ENCODE measurements at places on chromosomes 3 and 15.

GRCh38 chr3:45554006-45554666 lies 40.4 kb upstream of the LIMD1 start:
- DNase-seq, result no peak

DNA sequence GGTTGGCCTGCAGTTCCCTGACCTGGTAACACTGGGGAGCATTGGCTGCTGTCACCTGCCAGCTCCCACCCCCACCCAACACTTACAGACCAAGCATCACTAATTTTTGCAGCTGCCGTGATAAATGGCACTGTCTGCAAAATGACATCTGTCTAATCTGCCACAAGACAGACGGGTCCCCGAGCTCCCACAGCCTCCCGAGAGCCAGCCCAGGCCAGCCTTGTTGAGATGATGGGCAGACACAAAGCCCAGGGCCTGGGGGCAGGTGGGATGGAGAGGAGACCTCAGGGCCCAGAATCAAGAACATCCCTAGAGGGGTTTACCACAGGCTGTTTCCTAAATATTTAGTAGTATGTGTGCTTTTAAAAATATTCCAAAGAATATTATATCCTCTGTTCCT lies 203.4 kb downstream of the TBC1D2B start:
- no peak for DNase-seq

- no peak for DNase-seq
Observed at GRCh38 chr15:73196113-73196512, 143.8 kb downstream of the NEO1 start.

DNA sequence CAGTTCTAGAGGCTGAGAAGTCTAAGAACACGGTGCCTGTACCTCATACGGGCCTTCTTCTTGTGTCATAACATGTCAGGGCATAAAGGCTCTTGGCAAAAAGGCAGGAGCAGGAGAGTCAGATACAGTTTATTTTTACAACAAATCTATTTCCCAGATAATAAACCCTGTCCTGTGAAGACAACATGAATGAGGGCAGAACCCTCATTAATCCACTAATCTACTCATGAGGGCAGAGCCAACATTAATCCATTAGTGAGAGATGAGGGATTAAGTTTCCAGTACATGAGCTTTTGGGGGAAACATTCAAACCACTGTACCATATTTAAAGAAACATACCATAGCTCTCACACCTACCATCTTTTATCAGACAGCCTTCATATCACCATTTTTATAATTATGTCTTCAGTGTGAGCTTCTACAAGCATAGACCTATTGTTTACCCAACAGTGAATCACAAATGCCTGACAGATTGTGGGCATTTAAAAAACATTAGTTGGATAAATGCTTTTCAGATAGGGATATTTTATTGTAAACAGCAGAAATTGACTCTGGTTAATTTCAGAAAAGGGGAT lies 645.8 kb downstream of the GRM7 start:
- no peak for DNase-seq

DNA sequence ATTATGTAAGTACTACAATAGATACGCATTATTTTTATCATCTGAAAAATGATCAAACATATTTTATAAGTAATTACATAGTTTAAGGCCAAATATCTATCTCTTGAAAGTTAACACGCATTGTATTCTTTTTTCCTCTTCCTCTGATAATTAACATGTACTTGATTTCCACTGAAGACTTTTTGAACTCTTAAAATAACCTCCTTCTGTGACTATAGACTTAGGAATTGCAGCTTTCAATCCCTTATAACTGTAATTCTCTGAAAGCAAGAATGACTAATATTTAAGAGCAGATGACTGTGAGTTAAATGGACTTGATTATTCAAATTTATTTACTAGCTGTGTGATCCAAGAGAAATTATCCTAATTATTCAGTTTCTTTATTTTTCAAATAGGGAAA lies 730.6 kb upstream of the NECTIN3 start:
- no peak for DNase-seq

DNA sequence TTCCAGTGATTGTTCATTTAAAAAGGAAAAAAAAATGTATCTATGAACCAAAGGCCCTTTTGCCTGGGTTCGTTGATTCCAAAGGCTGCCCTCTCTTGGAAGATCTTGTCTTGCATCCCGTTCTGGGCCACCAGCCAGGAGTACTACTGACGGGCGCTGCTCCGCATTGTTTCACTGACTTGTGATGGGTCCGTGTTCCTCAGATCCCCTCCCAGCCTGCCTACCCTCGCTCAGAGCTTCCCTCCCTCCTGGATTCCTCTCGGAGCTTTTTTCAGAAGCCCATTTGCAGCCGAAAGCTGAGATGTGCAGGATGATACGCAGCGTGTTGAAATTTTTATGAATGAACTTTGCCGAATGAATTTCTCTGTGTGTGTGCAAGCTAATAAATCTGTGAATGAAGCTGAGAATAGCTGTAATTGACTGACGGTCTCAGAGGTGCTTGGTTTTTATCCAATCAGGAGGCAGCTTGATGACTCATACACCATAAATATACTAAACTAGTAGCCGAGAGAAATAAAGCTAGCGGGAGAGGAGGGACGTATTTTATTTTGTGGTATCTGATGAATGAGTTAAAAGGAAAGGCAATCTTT lies at the start of gene SHC4:
Gene SHC4, minus strand, starts transcription at position 396 of the 590 bp plus-strand sequence. CDS start 904 bp downstream, outside the sequence.
- DNase-seq, result no peak

GRCh38 chr15:78339559-78339958 lies 594 bp upstream of the CRABP1 start:
- no peak for DNase-seq

DNA sequence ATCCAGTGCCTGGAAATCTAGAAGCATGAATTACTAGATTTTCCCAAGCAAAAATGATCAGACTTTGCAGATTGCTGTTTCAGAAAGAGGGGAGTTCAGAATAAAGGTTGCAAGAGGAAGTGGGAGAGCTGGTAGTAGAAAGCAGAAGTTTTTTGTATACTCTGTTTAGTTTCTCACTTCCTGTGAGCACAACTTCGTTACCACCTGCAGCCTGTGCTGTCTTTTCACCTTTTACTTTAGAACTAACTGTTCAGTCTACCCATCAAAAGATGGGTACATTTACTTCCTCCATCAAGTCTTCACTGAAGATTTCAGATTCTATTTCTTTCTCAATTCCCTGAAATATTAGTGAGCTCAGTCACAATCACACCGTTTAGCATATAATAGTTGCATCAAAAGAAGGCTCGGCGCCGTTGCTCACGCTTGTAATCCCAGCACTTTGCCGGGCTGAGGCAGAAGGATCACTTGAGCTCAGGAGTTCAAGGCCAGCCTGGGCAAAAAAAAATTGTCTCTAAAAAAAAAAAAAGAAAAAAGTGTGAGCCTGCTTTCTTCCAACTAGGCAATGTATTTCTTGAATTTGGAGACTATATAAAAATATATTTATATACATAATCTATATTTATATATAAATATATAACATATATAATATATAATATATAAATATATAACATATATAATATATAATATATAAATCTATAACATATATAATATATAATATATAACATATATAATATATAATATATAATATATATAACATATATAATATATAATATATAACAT lies 1.8 kb upstream of the CEP97 start:
- no peak for DNase-seq

GRCh38 chr3:24156466-24156865 lies 211.4 kb downstream of the NR1D2 start:
- no peak for DNase-seq

- DNase-seq, result no peak
Observed at GRCh38 chr3:194224471-194225417, 88.8 kb downstream of the HES1 start.

- no peak for DNase-seq
Observed at GRCh38 chr3:138253609-138254008, 66.5 kb downstream of the ARMC8 start.

- no peak for DNase-seq
Observed at GRCh38 chr3:47540281-47540680, 26.8 kb upstream of the ELP6 start.

DNA sequence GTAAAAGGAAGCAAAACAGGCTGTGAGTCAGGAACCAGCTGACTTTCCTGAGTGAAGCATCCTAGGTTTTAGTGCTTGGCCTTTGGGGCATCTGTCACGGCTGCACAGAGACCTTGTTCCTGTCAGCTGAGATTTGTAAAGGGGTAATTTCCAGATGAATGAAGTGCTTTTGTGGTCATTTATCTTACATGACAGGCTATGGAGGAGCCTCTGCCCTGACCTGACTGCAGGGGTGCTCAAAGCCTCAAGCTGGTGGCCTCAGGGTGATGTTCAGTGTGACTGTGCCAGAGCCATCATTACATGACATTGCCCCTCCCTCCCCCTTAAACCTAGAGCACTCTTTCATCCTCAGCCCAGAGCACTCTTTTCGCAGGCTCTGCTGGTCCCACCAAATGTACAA lies 132.5 kb downstream of the ARNT2 start:
- no peak for DNase-seq

- no peak for DNase-seq
Observed at GRCh38 chr3:43872301-43872700, 181.6 kb downstream of the ABHD5 start.

DNA sequence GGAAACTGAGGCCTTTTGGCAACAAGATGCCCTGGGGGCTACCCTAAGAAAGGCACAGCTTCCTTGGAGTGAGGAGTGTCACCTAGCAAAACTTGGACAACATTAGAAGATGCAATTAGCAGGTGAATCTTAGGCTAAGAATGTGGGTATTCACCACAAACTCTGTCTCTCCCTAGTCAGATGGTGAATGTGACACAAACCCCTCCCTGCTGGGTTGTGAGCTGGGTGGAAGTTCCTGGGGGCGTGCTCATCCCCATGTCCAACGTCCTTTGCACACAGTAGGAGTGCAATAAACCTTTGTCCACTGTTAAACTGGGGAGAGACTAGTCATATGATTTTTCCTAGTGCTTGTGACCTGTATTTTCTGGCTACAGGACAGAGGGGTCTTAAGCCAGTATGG lies 67.1 kb upstream of the SH3GL3 start:
- DNase-seq, result no peak

GRCh38 chr3:138417559-138417982 lies 16.8 kb upstream of the ESYT3 start:
- peak; percentile 26 for DNase-seq

- DNase-seq, result no peak
Observed at GRCh38 chr15:89475661-89476060, 20.7 kb downstream of the RHCG start.

DNA sequence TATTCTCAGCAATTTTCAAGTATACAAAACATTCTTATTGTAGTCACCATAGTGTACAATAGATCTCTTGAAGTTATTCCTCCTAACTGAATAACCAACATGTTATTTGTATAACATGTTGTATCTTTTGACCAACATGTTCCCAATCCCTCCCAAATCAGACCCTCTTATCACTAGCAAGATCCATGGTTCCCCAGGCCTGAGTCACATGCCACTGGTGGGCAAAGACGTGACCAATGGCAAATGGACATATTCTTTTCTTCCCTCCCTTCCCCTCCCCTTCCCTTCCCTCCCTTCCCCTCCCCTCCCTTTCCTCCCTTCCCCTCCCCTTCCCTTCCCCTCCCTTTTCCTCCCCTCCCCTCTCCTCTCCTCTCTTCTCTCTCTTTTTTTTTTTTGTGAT lies 45.4 kb downstream of the AMOTL2 start:
- DNase-seq, result no peak

DNA sequence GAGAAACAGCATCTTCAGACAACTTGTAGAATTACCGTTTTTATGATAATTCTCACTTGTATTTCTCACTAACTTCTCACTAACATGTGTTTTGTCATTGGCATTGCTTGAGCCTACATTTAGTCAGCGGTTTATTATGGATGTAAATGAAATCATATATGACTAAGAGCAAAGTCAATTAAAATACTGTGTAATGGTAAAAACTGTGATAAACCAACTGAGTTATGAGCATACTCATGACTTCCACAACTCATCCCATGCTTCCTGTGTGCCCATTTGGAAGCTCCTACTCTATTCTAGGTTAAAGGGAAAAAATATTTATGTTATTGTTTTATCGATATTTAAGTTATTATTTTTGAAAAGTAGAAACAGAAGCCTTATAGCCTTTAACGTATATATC lies 12.8 kb downstream of the PXK start:
- no peak for DNase-seq

GRCh38 chr3:169334991-169335390 lies 328.5 kb downstream of the MECOM start:
- no peak for DNase-seq

- DNase-seq, result no peak
Observed at GRCh38 chr3:139261754-139262586, 81.8 kb upstream of the MRPS22 start.

DNA sequence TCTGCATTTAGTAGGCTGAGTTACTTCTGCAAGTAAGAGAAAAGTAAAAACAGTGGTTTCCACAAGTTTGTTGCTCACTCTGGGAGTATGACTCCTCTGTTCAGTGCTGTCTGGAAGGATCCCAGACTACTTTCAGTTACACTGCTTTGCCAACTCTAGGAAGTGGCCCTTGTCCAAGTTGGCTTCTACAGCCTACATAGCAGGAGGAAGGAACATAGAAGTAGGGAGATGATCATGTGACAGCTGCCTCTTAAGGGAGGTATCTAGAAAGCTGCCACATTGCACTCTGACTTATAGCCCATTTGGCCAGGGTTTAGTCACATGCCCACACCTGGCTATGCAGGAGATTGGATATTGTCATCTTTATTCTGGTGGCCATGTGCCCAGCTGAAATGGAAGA lies 298.1 kb downstream of the NSUN3 start:
- no peak for DNase-seq

GRCh38 chr3:30017901-30018300 lies 588.5 kb upstream of the TGFBR2 start:
- DNase-seq, result no peak

- peak; percentile 86 for DNase-seq
Observed at GRCh38 chr3:50246517-50246954, 10.5 kb downstream of the GNAI2 start.

DNA sequence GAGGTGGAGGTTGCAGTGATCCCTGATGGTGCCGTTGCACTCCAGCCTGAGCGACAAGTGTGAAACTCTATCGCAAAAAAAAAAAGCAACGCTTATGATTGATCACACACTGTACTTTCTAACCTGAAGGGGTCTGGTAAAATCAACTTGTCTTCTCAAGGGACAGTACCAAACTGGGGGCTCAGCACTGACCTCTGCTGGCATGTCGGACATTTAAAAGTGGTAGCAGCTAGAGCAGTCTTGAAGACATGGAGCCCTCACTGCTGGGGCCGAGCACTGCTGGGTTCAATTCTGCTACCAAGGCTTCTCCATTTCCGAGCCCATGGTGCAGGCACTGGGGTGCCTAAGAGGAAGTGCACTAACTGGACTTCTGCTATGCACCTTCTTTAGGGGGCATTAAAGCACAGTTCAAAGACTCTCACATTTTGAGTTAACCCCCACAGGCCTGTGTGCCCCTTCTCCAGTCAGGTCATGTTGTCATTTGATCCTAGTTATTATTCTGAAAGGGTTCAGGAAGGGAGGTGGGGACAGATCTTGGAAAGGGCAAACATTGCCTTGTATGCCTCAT lies 26.4 kb upstream of the LAMP3 start:
- DNase-seq, result peak; percentile 14

- DNase-seq, result no peak
Observed at GRCh38 chr3:9630550-9631139, 18.7 kb upstream of the MTMR14 start.

- DNase-seq, result no peak
Observed at GRCh38 chr3:181568248-181568647, 143.5 kb upstream of the SOX2 start.

GRCh38 chr3:128707928-128708494 lies 18.0 kb upstream of the RAB7A start:
- DNase-seq, result no peak

Data from stimulated activated CD8-positive, alpha-beta memory T cell treated with anti-CD3 and anti-CD28 coated beads, Interleukin-15, amount 100 ng/mL, for 48 hours (primary cell).